ENCODE measurements at places on chromosomes 4 and X.

- DNase-seq: no peak
Observed at GRCh38 chrX:69319376-69319775, 154.1 kb upstream of the PJA1 start.

GRCh38 chr4:10173754-10174749 lies 57.5 kb upstream of the WDR1 start:
- DNase-seq: no peak

DNA sequence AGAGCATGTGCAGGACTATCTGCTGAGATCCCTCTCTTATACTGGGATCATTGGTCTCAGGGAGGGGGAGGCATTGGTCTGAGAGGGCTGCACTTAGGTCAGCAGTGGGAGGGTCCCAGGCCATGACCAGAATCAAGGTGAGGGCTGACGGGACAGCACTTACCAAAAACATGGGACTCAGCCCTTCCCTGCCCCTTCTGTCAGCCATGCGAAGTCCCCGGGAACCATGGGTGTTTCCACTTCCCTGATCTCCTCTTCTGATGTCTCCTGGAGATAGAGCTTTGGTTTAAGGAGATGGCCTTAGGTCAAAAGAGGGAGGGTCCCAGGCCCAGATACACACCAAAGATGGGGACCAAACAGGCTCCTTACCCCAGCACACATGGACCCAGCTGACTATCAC lies 12.9 kb upstream of the HSFX1 start:
- DNase-seq: no peak

GRCh38 chrX:150690126-150690525 lies 3.1 kb upstream of the MTMR1 start:
- no peak for DNase-seq

DNA sequence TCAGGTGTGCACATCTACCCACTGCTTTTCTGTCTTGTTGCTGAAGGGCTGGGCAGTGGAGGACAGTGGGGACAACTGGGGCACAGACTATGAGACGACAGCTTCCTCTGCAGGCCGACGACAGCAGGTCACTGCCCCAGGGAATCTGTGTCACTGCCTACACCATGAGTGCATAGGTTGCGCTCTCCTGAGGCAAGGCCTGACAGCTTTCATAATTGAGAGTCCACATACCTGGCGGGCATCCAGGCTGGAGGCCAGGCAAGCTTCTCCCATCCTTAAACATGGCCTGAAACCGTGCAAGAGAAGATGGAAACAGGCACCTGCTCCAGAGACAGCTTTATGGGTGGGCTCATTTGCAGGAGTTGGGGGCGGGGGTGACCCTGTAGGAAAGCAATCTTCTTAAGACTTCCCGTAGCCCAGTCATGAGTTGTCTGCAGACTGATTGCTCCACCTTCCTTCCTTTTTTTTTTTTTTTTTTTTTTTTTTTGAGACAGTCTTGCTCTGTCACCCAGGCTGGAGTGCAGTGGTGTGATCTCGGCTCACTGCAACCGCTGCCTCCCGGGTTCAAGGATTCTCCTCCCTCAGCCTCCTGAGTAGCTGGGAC lies 2.9 kb downstream of the ANOS1 start:
- DNase-seq: no peak

- DNase-seq: no peak
Observed at GRCh38 chr4:10181745-10182445, 65.3 kb upstream of the WDR1 start.

DNA sequence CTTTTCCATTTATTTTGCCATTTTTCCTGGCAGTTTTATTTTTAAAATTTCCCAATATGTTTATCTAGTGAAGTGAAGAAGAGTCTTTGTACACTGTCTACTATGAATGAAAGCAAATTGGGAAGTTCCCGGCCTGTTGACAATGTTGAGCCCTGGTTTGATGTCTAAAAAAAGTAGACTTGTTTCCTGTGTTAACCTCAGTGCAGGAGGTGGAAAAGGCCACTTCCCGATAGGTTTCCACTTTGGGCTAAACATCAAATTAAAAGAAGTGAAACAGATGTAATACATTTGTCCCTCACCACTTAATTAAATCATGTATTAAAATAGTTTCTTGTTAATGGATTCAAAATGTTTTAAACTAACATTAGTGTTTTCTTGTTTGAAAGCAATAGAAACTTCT lies 30.0 kb downstream of the BBS12 start:
- DNase-seq: no peak

DNA sequence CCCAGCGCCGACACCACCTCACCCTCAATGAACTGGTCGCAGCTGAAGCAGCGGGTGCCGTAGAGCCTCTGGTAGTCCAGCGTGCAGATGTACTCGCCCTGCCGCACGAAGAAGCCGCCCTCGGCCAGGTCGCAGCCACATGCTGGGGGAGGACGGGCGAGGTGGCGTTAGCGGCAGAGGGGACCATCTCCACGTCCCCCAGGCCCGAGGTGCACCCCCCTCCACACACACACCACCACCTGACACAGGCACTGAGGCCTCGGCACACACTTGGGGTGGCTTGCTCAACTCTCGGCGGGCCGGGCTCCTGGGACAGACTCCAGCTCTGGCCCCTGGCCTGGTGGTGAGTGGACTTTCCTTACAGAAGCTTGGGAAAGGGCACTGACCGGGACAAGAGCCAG lies 61.5 kb downstream of the ABLIM2 start:
- DNase-seq: no peak

GRCh38 chr4:148126825-148127224 lies 315.4 kb downstream of the NR3C2 start:
- DNase-seq: no peak

DNA sequence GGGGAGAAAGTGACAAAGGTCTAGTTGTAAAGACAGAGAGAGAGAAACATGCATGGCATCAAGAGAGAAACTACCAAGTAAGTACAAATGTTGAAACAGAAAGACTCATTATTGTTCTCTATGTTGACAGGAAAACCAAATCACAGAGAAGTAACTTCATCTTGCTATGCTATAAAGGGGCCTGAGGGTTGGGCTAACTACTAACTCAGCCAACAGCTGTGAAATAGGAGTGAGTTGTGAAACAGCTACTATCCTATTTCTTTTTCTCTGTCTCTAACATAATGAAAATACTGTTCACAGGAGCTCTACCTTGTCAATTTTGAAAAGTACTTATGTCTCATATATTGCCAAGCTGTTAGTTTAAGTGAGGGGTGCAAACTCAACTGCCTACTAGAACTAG lies 65.0 kb downstream of the MTMR8 start:
- DNase-seq: no peak

DNA sequence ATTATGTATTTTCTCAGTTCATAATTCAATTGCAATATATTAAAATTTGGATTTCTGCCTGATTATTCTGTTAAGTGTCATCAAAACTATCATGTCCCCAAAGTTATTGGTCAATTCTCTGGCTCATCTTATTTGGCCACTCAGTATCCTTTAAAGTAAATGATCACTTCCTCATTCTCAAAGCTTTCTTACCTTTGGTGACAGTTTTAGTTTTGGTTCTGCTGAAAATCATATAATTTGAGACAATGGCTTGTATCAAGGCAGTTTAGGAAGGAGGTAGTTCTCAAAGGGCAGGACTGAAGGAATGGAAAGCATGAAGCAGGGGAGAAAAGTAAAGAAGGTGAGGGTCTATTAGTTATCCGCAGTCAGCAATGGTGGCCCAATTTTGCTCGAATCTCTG lies 1832.1 kb downstream of the ARAP2 start:
- DNase-seq: no peak

- DNase-seq: peak; percentile 86
Observed at GRCh38 chr4:123398853-123399626, 2.4 kb downstream of the SPRY1 start.

DNA sequence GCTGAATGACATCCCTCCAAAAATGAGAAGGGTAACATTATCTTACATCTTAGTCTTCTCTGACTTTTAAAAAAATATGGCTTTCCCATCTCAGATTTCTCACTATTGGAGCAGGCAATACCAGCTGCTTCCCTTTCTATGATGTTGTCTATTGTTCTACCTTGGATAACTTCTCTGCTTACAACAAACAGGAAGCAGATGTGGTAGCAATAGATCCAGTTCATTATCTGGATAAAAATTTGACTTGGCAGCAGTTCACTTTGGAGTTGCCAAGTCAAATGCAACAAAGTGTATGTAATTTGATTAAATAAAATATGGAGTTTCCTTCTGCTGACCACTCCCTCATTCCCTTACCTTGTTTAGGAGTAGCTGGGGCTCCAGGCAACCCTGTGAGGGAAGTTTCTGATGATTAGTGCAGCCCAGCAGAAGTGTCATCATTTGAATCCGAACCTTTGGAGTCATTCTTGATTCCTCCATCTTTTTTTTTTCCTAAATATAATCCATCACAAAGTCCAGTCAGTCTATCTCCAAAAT lies 72.0 kb upstream of the GPRIN3 start:
- DNase-seq: no peak

GRCh38 chr4:137200322-137200721 lies 332.0 kb downstream of the PCDH18 start:
- no peak for DNase-seq

DNA sequence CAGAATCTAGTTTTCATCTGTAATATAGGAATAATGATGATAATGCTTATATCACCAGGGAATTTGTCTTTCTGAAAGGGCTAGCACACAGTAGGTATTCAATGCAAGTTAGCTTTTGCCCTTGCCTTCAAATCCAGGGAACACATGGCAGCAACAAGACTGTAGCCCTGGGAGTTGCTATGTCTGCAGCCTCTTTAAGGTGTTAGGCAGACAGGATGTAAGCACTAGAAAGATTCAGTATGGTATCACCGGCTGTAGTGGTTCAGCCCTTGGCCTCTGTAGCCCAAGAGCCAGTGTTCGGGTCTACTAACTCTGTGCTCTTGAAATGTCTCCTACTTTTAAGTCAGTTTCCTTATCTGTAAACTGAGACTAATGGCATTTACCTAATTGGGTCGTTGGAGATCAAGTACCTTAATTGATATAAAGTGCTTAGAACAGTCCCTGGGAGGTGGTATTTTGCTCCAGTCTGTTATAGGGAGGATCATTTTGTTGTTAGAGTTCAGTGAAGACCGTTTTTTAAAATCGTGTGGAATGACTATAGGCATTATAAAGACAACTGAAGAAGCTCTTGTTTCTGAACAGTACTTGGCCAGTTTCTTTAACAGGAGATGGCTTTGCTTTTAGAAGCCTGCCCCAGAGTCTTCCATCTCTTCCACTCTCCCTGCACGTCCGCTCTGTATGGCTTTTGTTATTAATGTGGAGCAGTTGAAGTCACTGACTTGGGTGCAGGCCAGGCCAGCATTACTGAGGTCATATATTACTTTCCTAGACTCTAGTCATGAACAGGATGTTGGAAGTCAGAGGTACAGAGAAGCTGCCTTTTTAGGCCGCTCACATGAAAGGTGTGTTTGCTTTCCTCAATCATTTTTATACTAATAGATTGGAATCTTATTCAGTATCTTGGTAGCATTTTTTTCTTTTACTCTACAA lies 44.8 kb downstream of the GAB1 start:
- peak; percentile 92 for DNase-seq

DNA sequence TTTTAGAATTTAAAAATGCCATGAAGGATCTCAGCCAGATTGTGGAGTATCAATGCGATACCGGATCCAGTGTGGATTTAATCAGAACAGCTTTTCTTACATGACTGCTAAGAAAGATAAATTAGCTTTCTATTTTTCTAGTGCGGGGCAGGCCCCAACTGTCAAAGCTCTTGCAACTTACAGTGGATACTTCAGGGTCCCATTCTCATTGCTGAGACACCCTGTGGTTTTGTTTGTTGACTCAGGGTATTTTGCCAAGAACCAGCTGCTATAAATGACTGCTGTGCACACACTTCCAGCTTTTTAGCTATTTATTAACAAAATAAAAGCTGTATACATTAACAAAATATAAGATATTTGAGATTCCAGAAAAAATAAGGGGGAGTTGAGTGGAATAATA lies 166.4 kb downstream of the DCLK2 start:
- DNase-seq: no peak

GRCh38 chr4:182263562-182263961 lies 20.4 kb downstream of the TENM3 start:
- no peak for DNase-seq

- no peak for DNase-seq
Observed at GRCh38 chrX:13864264-13864663, 47.4 kb upstream of the GPM6B start.

GRCh38 chrX:20802036-20802435 lies 535.3 kb upstream of the RPS6KA3 start:
- no peak for DNase-seq

GRCh38 chr4:72375073-72375736 lies 193.8 kb downstream of the ADAMTS3 start:
- DNase-seq: no peak

- no peak for DNase-seq
Observed at GRCh38 chr4:22522206-22522605, 6.3 kb upstream of the ADGRA3 start.

GRCh38 chr4:138243369-138243768 lies 1.2 kb upstream of the SLC7A11 start:
- DNase-seq: no peak

DNA sequence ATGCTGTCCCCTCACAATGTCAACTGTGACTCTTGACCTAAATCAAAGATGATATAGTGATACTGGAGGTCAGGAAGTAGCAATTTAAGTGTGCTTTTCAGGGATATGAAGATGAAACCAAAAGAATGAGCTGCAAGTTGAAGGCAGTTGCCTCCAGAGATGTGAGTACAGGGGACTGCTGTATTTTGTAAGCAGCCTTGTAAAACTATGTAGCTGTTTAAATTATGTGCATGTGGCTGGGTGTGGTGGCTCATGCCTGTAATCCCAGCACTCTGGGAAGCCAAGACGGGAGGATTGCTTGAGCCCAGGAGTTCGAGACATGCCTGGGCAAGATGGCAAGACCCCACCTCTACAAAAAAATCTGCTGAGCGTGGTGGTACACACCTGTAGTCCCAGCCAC lies 15.1 kb upstream of the TNIP2 start:
- DNase-seq: peak; percentile 34

GRCh38 chr4:137283737-137284136 lies 248.6 kb downstream of the PCDH18 start:
- DNase-seq: no peak

GRCh38 chr4:65498606-65499005 lies 171.7 kb downstream of the EPHA5 start:
- DNase-seq: no peak

GRCh38 chr4:7781366-7781765 lies 158.3 kb downstream of the AFAP1 start:
- peak; percentile 55 for DNase-seq

GRCh38 chrX:122739770-122740169 lies 444.3 kb upstream of the GRIA3 start:
- no peak for DNase-seq

DNA sequence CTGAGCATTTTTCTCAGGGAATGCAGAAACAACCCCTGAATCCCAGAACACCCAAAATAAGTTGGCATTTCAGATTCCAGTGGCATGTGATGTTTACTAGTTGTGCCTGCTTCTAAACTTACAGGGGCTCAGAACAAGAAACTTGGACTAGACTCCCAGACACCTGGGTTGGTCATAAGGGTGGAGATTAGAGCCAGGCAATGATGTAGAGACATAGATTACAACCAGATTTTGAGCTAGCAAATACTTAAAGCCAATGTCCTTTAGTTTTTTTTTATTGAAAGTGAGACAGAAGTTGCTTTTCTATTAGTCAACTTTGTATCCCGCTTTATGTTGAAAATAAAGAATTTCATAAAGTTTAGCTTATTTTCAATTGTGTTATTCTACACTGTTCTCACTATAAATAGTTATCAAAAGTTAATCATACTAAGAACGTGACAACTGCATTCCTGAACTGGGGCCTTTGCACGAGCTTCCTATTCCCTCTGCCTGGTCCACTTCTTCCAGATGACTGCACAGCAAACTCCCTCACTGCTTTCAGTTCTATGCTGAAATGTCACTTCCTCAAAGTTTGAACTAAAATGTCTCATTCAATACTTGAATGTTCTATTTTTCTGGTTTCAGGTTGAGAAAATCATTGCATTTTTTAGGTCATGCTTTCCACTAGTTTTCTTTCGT lies 224.7 kb upstream of the PPP1R2C start:
- DNase-seq: no peak

All from posterior vena cava (tissue), 2 donors.